ENCODE measurements at places on chromosomes 1 and 21.

GRCh38 chr1:227260433-227260832 lies 57.9 kb downstream of the CDC42BPA start:
- no peak for DNase-seq

DNA sequence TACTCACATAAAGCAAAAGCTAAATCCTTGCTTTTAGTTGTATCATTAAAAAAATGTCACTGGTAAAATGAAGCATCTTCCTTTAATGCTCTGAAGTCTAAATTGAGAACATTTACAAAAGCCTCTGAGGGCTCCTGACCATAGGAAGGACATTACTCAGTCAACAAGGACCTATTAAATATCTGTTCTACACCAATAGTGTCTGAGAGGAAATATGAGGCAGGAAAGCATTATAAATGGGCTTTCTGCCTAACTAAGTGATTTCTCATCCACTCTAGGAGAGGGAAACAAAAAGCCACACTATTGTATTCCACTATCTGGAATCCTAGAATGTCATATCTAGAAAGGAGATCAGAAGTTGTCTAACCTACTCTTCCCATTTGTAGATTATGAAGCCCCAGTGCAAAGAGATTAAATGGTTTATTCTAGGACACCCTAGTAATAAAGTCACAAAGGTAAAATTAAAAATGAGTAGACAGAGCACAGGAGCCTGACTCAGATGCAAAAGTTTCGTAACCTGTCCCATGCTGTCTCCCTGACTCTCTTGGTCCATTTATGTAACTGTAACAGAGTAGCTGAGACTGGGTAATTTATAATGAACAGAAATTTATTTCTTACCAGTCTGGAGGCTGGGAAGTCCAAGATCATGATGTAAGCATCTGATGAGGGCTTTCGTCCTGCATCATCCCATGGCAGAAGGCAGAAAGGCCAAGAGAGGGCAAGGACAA lies 17.6 kb downstream of the RGS1 start:
- DNase-seq: no peak

- peak; percentile 21 for DNase-seq
These were observed 118.5 kb upstream of the NGF start for GRCh38 chr1:115456441-115456961.

DNA sequence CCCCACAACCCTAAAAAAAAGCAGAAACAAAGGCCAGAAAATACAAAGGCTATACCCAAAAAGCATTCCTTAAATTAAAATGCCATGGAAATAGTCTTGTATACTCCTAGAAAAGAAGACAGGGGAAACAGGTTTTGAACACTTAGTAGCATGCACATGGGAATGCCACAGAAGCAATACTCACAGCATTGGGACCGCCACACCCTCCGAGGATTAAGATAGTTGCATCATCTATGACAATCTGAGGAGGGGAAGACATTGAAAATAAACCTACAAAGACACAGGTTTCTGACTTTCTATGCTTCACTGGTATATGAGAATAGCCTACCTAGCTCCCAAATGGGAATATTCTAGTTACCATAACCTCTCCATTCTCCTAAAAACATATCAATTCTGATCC lies 15.9 kb upstream of the CPLANE2 start:
- DNase-seq: no peak

GRCh38 chr1:221850470-221851187 lies 108.7 kb upstream of the DUSP10 start:
- no peak for DNase-seq

DNA sequence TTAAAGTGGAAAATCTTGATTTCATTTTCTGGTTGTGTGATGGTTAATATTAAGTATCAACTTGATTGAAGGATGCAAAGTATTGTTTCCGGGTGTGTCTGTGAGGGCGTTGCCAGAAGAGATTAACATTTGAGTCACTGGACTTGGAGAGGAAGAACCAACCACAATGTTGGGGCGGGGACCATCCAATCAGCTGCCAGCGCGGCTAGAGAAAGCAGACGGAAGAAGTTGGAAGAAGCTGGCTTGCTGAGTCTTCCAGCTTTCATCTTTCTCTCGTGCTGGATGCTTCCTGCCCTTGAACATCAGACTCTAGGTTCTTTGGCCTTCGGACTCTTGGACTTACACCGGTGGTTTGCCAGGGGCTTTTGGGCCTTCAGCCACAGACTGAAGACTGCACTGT lies 832.6 kb upstream of the TMPRSS15 start:
- no peak for DNase-seq
